ENCODE measurements at places on chromosomes 1 and 21. TPM values are rescaled to one million over a fixed set of nuclear protein-coding genes. Genes with fewer than 3 reads are reported as not detected.

DNA sequence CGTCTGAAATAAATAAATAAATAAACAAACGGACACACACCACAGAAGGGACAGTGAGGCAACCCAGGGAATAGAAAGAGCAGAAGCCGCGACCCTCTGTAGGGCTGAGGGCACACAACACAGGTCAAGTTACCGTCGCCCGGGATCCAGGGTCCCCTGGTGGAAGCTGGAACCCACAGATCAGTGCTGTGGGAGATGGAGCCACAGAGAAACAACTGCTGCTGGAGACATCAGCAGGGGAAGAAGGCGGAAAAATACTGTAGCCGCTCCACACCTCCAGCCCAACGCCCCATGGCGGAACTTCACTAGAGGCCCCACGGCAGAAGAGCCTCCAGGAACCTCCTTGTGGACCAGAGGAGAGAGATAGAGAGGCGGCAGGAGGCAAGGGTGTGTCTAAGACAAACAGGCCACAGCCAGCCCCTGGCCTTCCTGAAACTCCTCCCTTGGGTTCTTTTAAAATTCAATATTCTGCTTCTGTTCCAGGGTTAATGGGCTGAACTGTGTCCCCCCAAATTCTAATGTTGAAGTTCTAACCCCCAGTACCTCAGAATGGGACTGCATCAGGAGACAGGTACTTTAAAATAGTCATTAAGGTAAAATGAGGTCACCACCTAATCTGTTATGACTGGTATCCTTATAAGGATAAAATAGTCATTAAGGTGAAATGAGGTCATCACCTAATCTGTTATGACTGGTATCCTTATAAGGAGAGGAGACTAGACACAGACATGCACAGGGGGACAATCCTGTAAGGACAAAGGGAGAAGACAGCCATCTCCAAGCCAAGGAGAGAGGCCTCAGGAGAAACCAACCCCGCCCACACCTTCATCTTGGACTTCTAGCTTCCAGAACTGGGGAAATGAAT, 7.7 kb upstream of the HLCS start:
- peaks cover 4% of the 10 kb centered on the region for H3K4me1 ChIP-seq
- DNase-seq = no peak

DNA sequence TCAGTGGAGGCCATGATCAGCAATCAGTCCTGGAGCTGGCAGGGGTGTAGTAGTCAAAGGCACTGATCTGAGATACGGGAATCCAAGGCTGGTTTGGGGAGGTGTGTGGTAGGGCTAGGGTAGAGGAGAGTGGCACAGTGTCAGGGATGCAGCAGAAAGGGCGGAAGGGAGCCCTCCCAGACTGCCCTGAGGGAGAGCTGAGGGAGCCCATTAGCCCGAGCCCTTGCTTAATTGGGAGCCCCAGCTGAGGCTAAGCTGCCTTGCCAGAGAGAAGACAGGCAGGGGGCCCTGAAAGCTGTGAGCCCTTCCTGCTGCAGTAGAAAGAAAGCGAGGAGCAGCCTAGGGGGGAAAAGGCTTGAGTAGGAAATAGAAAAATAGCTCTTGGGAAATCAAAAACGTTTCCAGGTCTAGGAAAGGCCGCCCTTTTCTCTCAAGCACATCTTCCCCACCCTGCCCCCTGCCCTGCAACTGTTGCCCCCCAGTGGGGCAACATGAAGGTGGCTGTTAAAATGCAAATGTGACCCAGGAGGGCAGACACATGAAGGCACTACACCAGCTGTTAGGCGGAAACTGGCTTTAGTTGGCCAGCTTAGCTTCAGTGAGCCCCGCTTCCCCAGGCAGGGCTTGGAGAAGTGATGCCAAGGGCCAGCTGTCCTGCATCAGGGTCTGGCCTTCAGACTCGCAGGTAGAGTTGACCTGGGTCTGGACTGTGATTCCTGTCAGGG, 106.2 kb downstream of the UCK2 start:
- no peaks in the 10 kb centered on the region for H3K4me1 ChIP-seq
- no peaks in the 10 kb centered on the region for H3K36me3 ChIP-seq
- peaks cover 20% of the 10 kb centered on the region for H3K27me3 ChIP-seq
- no peak overlapping the region for H3K27ac ChIP-seq
- no peak for DNase-seq

- no peak for DNase-seq
- no peak overlapping the region for H3K4me3 ChIP-seq
- H3K36me3 ChIP-seq = no peaks in the 10 kb centered on the region
- H3K27me3 ChIP-seq = peaks cover 8% of the 10 kb centered on the region
Observed at GRCh38 chr1:171256940-171257606, 8.8 kb downstream of the FMO1 start.

The WNT4 gene
- total RNA-seq = 38.7 TPM

The DISP3 gene
- total RNA-seq = 2.3 TPM

The ASTN1 gene
- 4.0 TPM for total RNA-seq

The PDPN gene
- 102 TPM for total RNA-seq
